ENCODE measurements at places on chromosomes 3 and 15.
A peak's percentile ranks its signal among the peaks of the same experiment; 100 is the strongest.

- no peak for DNase-seq
Observed at GRCh38 chr3:46979958-46980497, 562 bp downstream of the NBEAL2 start.

DNA sequence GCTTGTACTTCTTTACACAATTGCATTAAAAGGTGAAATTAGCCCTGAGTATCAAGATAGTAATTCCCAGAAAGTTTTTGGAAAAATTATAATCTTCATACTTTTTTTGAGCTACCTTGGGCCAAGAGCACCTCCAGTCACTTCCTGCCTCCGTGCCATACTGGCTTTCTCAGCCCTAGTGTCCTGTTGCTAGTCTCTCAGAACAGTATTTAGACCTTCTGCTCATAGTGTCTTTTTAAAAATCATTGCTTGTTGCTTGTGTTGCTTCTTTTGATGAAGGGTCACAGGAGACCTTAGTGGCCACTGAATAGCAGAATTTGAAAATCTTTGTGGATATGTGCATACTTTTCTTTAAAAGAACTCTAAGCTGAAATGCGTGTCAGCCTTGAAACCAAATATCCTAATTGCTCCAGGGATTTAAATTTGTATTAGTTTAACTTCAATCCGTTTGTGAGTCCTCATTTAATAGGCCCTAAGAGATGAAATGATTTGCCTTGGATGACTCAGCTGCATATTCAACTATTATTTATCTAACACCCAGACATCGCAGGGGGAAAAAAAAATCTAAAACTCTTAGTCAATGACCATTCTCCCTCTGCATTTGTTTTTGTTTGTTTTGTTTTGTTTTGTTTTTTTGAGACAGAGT is 29.1 kb upstream of the LXN start:
- no peak for DNase-seq

DNA sequence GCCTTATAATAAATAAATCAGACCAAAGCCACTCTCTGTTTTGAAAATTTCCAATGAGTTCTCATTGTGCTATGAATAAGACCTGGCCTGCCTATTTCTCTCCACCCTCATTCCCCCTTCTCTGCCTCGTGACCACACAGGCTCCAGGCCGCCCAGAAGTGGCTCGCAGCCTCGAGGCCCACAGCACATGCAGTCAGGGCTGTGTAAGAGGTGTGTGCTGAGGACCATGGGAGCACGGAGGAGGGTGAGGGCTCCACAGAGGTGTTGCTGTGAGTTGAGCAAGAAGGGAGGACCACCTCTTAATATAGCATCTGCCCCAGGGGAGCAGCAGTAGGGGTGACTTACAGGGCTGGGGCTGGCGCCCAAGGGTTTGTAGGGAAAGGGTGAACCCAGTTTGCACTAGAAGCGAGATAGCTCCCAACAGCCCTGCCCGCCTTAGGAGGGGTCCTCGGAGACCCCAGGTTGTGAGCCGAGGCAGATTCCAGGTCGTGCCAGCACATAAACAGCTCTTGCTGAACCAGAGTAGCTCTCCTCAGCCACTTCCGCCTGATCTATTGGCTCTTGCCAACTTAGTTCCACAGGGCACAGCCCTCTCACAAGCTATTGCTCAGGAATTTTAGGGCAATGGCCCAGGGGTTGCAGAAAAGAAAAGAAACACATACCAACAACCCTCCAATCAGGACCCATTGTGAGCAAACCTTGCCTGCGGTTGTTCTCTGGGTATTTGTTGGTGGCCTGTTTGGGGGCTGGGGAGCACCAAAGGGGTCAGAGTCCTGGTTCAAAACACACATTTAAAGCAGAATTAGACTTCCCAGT is 117.7 kb downstream of the MYLK start:
- no peak for DNase-seq

DNA sequence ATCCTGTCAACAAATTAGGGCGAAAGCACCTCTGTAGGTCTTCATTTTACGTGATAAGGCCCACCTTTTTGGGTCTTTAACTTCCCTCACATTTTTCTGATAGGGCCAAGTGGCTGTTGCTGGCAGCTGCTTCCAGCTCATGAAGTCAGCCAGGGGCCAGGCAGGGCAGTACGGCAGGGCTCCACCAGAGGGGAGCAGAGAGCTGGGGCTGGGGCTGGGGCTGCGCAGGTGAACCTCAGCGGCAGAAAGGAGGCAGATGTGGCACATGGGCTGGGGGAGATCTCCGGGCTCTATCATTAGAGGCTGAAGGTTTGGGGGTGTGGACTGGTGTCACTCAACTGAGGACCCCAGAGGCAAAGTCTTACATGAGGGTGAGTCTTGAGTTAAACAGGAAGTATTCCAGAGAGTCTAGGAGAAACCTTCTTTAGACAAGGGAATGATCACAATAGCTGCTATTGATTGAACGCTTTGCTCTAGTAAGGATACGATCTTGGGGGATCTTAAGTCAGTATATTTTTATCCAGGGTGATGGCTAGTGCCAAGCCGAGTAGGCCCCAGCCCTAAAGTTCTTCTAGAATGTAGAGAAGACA is 62.8 kb upstream of the MEX3B start:
- DNase-seq: peak; percentile 8

DNA sequence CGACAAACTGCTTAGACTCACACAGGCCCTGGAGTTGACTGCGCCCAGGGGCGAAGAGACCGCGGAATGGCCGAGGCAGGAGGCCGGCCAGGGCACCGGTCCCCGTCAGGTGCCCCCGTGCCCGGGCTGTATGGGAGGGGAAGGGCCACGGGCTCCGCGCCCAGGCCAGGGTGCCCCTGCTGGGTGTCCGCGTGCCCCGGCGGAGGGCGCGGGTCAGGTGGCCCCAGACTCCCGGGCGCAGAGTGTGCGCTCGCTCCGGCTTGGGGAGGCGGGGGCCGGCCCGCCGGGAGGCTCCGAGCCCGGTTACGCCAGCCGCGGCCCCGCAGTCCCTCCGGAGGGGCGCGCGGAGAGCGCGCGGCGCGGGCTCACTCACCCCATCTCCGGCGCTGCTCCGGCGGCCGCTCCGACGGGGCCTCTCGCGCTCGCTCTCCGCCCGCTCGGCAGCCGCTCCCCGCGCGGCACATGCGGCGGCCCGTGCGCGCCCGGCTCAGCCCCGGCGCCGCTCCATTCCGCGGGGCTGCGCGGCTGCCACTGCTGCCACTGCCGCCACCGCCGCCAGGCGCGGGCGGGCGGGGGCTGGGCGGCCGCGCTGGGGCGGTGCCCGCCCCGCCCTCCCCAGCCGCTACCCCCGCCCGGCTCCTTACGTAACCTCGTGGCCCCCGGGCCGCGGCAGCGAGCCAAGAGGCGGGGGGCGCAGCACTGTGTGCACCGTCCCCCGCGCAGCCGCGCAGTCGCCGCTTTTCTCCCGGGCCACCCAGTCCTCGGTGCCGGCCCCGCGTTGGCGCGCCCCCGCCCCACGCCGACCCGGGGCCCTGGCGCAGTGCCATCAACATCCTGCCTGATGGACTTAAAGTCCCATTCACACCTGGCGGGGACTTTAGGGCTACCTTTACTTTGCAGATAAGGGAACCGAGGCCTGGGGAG is at the start of gene HOMER2:
HOMER2 (minus strand) TSS at position 563 of the 924 bp plus-strand sequence; CDS start at position 378, 185 bp downstream.
- no peak for DNase-seq

- no peak for DNase-seq
Observed at GRCh38 chr3:196159952-196160804, 51.0 kb downstream of the ZDHHC19 start.

GRCh38 chr15:66433726-66434125 is 47.0 kb downstream of the MAP2K1 start:
- no peak for DNase-seq

GRCh38 chr15:50906954-50907600 is 1.4 kb upstream of the AP4E1 start:
- no peak for DNase-seq

DNA sequence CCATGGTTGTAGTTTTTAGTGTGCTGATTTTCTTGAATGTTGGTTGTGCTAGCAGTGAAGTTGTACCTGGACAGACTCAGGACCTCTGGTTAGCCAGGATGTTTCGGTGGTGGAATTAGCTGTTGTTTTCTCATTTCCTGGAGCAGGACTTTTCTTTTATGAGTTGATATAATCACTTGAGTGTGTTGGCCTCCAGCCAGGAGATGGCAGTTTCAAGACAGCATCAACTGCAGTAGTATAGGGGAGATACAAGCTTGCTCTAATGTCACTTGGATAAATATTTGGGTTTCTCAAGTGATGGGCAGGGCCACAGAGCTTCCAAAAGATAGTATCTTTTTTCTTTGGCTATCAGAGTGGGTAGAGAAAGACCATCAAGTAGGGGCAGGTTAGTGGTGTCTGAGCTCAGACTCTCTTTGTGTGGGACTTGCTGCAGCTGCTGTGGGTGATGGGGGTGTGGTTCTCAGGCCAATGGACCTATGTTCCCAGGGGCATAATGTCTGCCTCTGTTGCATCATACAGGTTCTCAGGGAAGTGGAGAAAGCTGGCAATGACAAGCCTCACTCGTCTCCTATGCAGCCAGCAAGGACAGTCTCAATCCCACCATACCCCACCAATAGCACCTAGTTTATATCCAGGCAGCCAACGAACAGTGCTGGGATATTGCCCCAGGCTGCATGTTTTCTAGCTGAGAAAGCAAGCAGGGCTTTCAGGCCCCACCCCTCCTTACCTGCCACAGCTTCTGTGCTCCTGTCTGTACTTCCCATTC is 14.6 kb upstream of the OR5K2 start:
- no peak for DNase-seq

DNA sequence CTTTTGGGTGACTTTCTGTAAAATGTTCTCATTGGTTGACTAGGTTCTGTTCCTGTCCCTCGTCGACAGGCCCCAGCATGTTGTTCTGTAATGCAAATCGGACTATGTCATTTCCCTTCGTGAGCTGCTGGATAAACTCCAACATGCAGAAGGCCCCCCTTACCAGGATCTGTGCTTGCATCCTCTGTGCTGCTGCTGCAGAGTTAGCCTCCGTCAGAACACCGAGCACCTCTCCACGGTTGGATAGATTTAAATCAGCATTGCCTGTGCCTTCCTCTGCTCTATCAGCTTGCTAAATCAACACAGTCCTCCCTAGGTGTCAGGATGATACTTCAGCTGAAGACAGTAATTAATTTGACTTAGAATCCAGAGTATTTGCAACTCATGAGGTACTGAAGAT is 12.7 kb upstream of the MINDY4B start:
- DNase-seq: peak; percentile 78

- no peak for DNase-seq
Observed at GRCh38 chr15:84725001-84725491, 9.1 kb upstream of the SEC11A start.

DNA sequence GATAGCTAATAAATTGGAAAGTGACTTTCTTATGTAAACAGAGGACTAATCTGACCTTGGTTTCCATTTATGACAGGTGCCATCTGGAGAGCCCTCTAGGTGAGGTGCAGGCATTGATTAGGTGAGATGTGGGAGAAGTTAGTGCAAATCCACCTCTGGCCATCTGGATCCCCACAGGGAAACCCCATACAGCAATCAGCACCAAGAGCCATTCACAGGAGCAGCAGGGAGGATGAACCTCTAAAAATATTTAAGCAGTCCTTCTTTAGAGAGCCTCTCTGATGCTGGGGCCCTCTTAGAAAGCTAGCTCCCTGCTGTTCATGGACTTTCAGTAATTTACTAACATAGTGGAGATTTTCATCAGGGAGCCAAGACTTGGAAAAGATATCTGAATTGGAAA is 69.3 kb downstream of the CLSTN2 start:
- no peak for DNase-seq

GRCh38 chr3:87796137-87796842 is 262.5 kb downstream of the CGGBP1 start:
- DNase-seq: no peak

DNA sequence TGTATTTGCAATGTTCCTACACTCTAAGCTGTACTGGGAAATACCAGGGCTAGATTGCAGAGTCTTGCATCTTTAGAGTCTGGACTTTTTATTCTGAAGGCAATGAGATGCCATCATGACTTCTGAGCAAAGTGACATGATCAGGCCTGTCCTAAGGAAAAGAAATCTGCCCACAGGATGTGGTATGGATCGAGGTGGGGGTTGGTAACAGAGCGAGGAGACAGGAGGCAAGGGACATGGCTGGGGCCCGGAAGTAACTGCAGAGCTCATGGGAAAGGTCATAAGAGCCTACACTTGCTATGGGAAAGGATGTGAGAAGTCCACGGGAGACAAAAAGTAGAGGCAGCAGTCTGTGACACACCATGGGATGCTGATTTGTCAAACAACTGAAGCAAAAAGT is 121.5 kb downstream of the OXNAD1 start:
- DNase-seq: no peak

DNA sequence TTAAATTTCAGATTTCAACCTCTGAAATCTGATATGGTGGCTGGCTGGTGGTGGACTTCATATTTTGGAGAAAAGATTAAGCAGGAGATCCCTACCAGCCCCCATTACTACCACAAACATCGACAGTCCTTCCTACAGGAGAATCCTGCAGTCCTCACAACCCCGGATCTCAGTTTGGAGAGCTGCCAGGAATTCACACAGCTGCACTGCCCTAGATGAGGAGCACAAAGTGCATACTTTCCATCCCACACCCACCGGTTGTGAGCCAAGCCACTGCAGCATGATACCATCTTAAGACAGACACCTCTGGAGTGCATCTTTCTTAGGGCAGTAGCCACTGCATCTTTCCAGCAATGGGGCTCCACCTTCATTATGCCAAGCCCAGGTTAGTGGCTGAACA is 185.5 kb upstream of the GPR149 start:
- no peak for DNase-seq

GRCh38 chr15:49964061-49964460 is 155.0 kb downstream of the ATP8B4 start:
- DNase-seq: no peak

DNA sequence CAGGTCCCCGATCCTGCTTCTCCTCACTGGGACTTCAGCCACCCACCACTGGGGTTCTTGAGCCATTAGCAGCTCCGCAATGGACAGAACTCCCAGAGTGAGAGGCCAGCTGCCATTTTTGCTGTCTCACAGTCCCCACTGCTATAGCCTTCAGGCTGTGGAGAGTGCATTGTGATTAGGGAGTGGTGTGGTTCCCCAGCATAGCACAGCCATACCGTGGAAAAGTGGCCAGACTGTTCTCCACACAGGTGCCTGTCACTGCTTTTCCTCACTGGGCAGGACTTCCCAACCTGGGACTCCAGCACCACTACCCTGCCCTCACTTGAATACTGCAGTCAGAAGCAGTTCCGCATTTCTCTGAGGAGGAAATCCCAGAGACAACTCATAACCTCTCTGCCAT is 270.3 kb upstream of the DCBLD2 start:
- DNase-seq: no peak

DNA sequence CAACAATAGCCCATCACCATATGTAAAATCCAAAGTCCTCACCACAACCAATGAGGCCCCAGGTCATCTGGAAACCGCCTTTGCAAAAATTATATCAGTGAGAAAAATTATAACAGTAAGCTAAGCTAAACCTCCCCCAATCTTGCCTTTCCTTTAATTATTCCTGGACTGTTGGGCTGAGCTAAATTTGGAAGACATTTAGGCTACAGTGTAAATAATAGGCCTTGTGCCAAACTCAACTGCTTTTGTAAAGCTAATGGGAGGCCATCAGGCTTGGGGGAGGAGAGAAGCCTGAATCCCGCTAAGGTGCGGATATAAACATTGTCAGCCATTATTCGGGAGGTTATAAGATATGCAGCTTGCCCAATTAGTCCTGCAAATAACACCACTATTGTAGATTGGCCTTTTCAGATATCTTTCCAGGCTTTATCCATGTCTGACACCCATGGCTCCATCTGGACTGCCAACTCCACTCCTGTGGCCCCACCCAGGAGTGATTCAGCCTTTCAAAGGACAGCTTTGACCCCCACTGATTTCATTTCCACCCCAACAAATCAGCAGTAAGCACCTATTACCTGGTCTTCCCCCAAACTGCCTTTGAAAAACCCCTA is 53.0 kb upstream of the CA12 start:
- DNase-seq: no peak
